Activated CD4-positive, alpha-beta T cell treated with anti-CD3 and anti-CD28 coated beads, Interleukin-2, Interleukin-4, amounts not matched to agents 100 ng/mL and 50 ng/mL, durations not matched to agents 16 hours and 8 hours (primary cell): ENCODE measurements at places on chromosomes 13 and 19.
A peak's percentile ranks its signal among the peaks of the same experiment; 100 is the strongest.

DNA sequence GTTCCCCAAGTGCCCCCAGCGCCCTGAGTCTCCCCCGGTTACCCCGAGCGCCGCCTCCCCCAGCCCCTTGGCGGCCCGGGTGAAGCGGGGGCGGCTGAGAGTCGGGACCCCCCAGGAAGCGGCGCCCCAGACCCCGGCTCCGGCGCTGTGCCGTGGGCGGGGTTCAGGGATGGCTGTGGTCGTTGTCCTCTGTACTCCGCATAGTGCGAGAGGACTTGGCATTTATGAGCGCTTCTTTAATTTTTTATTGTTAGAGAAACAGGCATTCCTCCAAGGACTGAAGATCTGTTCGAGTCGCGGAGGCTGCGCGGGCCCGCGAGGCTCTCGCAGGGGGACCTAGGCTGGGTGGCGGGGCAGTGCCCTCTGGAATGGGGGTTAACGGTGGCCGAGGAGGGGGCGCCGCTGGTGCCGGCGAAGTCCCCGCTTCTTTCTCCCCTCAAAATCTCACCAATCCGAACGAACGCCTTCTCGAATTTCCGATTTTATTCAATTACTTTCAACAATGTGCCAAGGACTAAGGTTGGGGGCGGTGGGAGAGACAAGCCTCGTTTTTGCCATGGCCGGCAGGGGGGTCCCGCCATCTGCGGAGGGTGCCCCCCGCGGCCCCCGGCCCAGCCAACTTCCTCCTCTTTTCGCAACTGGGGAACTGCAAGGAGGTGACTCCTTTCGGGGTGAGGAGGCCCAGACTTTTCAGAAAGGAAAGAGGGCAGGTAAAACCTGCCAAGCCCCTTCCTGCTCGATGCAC, 596 bp upstream of the GJB2 start:
- DNase-seq, result no peak

DNA sequence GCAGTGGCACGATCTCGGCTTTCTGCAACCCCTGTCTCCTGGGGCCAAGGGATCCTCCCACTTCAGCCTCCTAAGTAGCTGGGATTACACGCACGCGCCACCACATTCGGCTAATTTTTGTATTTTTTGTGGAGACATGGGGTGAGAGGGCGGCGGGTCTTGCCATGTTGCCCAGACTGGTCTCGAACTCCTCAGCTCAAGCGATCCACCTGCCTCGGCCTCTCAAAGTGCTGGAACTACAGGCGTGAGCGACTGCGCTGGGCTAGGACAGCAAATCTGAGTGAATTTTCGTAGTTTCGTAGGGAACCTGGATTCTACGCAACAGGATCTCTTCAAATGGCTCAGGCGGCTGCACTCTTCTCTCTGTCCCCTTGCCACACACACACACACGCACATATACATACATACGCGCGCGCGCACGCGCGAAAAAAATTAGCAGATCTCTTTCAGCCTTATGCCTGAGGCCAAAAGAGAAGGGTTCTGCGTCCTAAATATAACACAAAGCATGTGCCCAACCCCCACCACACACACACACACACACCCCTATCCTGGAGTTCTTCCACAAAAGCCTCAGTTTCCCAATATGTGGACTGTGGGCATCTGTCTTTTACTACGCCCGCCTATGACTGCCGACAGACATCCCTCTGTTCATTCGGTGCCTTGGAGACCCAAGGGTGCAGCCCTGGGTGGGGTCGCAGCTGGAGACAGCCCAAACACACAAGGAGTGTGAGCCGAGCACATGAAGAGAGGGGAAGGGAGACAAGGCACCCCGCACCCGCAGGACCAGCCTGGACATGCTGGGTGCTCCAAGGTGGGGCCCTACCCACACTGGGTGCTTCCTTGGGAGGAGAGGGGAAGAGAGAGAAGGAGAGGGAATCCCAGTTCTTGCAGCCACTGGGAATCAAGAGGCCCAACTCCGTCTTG, 616 bp downstream of the PINLYP start:
- no peak for DNase-seq

DNA sequence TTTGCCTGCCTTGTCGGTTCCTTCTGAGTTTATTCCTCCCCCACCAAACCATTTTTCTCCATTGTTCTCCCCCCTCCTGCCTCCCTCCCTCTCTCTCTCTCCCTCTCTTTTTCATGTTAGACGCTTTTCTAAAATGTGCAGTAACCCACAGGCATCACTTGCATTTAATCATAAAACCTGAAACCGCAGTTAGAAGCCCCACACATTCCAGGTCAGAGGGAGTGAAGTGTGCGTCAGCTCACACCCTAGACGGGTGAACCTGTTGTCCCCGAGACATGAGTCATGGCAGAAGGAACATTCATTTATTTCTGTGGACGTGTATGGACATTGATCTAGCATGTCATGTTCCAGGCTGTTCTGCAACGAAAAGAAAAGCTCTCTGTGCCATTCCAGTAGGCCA, 19.9 kb downstream of the ONECUT3 start:
- DNase-seq, result no peak

DNA sequence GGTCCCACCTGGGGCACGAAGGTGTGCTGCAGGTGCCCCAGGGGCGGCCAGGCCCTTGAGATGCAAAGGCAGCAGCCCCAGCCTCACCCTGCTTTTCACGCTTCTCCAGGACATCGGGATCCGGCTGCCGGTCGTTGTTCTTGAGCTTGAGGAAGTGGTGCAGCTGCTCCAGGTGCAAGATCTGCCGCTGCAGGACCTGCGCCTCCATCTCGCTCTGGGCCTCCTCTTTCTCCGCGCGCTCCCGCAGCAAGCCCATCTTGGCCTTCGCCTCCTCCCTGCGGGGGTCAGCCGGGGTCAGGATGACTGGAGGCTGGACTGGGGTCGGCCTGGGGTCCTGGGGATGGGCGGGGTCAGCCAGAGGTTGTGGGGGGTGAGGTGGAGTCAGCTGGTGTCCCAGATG, 21.5 kb upstream of the EMP3 start:
- DNase-seq, result no peak

GRCh38 chr19:17002455-17002854, 24.2 kb downstream of the CPAMD8 start:
- no peak for DNase-seq

GRCh38 chr13:95679722-95680121, 2.8 kb downstream of the DNAJC3 start:
- DNase-seq, result no peak

GRCh38 chr19:45969676-45970075, 4.0 kb downstream of the NOVA2 start:
- no peak for DNase-seq

DNA sequence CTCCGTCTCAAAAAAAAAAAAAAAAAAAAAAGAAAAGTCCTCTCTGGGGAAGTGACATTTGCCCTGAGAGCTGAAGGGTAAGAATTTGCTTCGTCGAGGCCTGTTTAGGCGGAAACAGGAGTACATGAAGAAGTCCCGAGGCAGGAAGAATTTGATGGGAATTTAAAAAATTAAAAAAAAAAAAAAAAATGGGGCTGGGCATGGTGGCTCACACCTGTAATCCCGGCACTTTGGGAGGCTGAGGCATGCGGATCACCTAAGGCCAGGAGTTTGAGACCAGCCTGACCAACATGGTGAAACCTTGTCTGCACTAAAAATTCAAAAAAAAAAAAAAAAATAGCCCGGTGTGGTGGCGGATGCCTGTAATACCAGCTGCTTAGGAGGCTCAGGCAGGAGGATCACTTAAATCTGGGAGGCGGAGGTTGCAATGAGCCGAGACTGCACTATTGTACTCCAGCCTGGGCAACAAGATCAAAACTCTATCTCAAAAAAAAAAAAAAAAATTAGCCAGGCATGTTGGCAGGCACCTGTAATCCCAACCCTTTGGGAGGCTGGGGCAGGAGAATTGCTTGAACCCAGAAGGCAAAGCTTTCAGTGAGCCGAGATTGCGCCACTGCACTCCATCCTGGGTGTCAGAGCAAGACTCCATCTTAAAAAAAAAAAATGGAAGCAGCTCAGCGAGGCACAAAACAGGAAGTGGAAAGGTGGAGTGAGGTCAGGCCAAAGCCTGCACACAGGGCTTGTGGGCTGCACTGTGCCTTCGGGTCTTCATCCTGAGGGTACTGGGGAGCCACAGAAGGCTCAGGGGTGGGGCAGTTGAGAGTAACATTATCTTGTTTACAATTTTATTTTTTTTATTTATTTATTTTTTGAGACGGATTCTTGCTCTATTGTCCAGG, 4.9 kb downstream of the BAX start:
- no peak for DNase-seq

DNA sequence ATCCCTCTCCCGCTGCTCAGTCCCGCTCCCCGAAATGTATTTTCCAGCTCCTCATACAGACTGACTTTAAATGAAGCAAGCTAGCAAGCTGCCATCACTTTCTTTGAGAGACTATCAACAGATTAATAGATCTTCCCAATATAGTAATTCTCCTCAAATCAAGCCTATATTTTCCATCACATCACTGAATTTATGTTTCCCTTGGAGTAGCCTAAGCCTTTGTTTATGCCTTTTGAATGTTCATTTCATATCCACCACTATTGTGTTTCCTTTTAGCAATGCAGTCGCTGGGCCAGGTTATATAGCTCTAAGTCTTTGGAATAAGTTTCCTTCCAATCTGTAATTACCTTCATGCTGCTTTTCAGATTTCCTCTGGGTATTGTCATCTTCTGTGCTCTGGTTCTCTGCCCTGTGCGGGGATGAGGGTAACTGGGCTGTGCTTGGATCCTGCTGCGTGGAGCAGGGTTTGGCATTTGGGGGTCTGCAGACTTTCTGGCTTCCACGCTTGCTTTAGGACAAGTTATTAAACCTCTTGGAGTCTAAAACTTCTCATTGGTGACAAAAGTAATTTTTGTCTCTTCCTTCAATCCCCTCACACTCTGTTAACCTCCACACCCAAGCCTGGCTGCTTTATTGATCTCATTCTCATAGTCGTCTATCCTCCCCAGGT, 256.9 kb downstream of the DLEU7 start:
- no peak for DNase-seq

DNA sequence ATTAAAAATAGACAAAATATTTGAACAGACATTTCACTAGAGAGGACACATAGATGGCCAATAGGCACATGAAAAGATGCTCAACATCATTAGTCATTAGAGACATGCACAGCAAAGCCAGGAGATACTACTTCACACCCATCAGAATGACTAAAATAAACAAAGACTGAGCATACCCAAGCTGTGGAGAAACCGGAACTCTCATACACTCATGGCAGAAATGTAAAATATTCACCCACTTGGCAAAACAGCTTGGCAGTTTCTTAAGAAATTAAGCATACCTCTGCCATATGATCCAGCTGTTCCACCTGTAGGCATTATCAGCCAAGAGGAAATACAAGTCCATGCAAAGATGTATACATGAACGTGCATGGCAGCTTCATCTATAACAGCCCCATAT, 213.4 kb downstream of the TSHZ3 start:
- DNase-seq, result no peak

DNA sequence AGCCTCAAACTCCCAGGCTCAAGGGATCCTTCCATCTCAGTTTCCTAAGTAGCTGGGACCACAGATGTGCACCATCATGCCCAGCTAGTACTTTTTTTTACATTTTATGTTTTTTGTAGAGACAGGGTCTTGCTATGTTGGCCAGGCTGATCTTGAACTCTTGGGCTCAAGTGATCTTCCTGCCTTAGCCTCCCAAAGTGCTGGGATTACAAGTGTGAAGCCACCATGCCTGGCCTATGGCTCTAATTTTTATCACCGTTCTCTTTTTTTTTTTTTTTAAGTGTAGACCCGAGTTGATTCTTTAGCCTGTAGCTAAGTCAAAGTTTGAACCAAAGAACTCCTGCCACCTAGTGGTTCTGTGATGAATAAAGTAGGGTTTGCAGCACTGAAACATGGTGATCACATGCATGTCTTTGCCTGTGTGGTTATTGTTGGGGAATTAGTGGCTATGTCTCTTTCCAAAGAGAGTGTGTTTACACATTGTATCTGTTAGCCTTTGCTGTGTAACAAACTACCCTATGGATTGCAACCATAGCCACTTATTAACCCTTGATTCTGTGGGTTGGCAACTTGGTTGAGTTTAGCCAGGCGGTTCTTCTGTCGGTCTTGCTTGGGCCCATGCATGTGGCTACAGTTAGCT, 11.6 kb downstream of the NFILZ start:
- DNase-seq, result peak; percentile 31

GRCh38 chr13:82847595-82847994, 1034.7 kb downstream of the SLITRK1 start:
- DNase-seq, result no peak

GRCh38 chr19:29269641-29270040, 56.7 kb upstream of the UQCRFS1 start:
- no peak for DNase-seq

DNA sequence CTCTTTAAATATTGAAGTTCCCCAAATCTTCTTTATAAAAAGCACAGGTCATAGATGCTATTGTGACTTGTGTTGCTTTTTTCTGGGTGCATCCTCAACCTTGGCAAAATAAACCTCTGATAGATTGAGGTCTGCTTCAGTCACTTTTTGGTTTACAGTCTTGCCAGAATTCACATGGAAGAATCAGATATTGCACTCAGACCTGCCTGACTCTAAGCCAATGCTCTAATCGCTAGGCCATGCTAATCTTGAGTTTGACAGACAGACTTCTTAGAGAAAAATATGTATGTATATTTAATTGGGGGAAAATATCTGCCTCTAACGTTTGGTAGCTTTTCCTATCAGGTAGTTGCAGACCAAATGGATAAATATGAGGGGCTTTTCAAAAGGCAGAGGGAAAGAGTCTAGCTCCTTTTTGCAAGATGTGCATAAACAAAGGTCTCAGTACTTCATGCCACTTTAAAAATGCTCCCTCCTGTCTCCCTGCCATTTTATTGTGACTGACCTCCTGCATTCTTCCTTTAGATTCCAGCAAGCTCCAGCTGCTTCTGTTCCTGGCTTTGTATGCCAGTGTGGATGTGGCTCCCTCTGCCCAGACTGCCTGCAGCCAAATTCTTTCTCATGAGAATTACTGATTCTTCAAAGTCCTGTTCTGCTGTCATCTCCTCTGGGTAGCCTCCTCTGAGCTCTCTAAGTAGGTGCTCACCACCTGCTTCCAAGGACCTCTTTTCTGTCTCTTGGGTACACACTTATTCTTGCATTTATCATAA, 42.4 kb upstream of the RFC3 start:
- no peak for DNase-seq

- no peak for DNase-seq
Observed at GRCh38 chr13:22862478-22862877, 318.3 kb upstream of the SGCG start.

GRCh38 chr13:45132369-45133064, 12.2 kb downstream of the GTF2F2 start:
- DNase-seq, result no peak

GRCh38 chr19:5035793-5036697, 67.1 kb downstream of the KDM4B start:
- no peak for DNase-seq

- DNase-seq, result no peak
Observed at GRCh38 chr19:54428323-54429175, 13.3 kb downstream of the TTYH1 start.

- no peak for DNase-seq
Observed at GRCh38 chr13:30584051-30584731, 33.5 kb upstream of the USPL1 start.

DNA sequence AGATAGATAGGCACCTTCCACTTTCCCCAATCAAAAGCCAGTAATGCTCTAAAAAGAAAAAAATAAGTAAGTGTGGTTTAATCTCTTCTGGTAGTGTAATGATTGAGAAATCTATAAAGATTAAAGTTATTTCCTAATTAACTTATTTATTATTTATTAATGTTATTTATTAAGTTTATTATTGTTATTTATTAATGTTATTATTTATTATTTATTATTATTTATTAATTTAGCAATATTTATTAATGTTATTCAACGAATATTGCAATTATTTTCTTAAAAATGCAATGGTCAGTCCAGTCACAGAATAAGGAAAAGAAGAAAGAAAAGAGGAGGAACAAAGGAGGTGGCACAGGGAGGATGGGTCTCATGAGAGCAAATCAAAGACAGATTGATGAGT, 100.7 kb downstream of the FREM2 start:
- DNase-seq, result no peak

- no peak for DNase-seq
Observed at GRCh38 chr13:34647379-34648150, 294.5 kb upstream of the NBEA start.
